ENCODE measurements at places on chromosomes 3 and 15.

DNA sequence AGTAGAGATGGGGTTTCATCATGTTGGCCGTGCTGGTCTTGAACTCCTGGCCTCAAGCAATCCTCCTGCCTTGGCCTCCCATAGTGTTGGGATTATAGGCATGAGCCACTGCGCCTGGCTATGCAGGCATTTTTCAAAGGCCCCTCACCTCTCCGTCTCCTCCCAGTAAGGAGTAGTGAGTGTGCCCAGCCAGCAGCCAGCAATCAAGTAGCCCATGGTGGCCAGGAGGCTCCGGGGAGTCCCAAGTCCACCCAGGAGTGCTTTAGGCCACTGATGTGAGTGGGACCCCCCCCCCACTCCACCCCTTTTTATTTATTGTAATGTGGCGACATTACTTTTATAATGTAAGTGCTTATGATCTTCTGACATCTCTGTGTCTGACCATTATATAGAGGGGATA, 8.1 kb downstream of the ISG20 start:
- DNase-seq = no peak

DNA sequence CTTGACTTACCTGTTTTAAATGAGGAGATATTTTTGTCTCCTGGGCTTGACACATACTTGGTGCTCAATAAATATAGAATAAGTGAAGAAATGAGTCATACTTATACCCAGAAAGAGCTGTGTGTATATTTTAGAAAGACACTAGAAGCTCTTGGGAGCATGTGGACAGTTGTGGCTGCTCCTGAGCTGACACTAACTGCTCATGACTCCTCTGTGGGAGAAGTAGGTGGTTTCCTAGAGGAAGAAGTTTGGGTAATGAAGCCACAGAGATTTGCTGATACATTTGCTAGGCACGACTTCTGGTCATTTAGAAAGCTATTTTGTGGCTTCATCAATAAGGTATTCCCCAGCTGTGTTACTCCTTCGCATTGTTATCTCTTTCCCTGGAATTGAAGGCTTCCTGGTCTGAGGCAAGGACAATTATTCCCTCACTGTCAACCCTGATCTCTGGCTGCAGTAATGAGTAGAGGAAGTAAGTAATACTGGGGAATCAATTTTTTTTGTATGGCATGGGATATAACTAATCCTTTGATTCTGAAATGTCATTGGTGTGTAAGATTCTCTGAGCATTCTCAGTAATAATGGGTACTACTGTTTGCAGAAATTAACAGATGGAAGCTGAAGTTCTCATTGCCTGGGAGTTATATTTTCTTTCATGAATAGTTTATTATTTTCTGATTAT, 79.6 kb upstream of the DCBLD2 start:
- no peak for DNase-seq

DNA sequence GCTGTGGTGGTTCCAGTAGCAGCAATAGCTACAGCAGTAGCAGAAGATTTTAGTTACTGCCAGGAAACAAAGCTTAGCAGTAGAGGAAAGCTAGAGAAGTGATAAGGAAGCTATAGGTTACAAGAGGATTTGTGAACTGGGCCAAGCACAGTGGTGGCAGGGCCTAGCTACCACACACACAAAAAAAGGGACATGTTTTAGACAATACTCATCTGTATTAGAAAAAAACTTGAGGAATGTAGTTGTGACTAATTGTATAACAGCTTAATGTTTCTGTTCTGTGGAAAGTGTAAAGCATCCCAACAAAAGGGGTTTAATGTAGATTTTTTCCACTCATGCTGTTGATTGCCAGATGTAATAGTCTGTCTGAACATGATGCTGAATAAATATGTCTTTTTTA, 29.9 kb upstream of the PFN2 start:
- DNase-seq = no peak

- DNase-seq = peak; percentile 8
Measured at GRCh38 chr15:55588815-55589115, 620 bp upstream of the PYGO1 start.

GRCh38 chr3:132563420-132564069, 33.5 kb upstream of the ACKR4 start:
- no peak for DNase-seq

GRCh38 chr15:38868326-38869114, 303.9 kb upstream of the RASGRP1 start:
- no peak for DNase-seq

DNA sequence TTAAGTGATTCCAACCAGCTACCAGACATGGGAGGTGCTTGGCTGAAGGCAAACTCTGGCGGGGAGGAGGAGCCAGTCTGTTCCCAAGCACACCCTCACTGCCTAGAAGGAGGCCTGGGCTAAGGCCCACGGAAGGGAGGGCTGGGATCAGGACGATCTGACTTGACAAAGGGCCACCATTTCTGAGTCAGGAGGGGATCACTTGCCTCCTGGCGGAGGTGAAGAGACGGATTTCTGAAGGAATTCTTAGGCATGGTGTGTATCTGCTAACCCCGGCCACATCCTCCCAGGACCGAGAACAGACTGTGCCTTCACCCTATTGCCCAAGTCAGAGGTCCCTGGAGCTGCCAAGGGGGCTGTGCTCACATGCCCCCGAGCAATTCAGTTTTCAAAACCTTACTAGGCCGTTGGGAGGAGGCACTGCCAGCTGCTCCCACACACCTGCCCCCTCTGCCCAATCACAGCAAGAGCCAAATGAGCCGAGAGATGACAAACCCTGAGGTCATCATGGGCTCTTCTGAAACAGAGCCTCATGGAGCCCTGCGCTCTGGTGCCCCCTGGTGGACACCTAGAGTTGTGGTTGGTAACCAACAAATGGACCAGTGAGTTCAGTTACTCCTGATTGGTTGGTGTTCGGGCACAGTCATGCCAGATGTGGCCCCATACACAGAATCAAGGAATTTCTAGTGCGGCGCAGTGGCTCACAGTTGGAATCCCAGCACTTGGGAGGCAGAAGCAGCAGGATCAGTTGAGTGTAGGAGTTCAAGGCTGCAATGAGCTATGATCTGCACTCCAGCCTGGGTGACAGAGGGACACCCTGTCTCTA, 6.5 kb upstream of the TNK2 start:
- DNase-seq = peak; percentile 92

DNA sequence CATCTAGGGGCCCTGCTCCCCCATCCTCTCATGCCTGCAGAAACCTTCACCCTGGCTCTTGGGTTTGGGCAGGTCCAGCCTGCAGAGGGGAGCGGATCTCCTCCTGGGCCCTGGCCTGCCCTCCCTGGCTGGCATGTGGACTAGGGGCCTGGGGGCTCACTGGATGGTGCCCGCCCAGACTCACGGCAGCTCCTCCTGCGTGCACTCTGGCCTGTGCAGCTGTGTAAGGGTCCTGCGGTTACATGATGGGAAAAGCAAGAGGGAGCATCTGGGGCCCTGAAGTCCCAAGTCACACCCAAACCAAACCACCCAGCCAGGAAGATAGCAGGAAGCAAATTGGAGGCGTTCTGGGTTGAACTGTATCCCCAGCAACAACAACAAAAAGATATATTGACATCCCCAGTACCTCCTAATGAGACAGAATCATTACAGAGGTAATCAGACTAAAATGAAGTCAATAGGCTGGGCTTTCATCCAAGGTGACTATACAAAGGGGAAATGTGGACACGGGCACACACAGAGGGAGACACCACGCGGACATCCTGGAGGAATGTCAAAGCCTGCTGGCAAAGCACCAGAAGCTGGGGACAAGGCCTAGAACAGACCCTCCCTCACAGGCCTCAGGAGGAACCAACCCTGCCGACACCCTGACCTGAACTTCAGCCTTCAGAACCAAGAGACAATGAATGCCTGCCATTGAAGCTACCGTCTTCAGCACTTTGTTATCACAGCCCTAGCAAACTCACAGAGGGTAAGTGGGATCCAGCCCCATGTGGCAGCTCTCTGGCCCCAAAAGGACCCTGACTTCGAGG, 10.4 kb upstream of the CLK3 start:
- DNase-seq = no peak

GRCh38 chr3:139577909-139578308, 38.4 kb upstream of the RBP1 start:
- DNase-seq = no peak

DNA sequence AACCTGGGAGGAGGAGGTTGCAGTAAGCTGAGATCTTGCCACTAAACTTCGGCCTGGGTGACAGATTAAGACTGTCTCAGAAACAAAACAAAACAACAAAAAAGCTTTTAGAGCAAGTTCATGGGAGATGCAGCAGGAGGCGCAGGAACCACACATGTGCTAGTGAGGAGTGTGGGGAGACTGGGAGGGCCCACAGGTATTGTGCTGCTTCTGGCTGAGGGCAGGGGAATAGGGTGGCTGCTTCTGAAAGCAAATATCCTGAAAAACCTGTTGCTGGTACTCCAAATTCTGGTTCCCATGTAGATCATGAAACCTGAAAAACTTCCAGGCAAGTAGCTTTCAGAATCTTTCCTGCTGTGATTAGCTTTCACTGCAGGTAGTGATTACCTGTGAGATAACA, 22.1 kb downstream of the TYRO3 start:
- DNase-seq = no peak

- DNase-seq = no peak
Measured at GRCh38 chr3:120846073-120846472, 61.9 kb upstream of the STXBP5L start.

- no peak for DNase-seq
Measured at GRCh38 chr15:66952756-66953522, 112.5 kb upstream of the SMAD3 start.

DNA sequence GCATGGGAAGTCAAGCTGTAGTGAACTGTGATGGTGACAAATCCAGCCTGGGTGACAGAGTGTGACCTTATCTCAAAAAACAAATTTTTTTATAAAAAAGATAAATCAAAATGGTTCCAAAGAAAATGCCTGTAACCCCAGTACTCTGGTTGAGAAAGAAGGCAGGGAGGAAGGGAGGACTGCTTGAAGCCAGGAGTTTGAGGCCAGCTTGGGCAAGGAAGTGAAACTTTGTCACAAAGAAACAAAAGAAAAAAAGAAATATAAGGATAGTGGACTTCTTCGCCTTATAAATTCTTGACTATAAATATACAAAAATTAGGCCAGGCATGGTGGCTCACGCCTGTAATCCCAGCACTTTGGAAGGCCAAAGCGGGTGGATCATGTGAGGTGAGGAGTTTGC, 34.1 kb downstream of the SMARCC1 start:
- no peak for DNase-seq

DNA sequence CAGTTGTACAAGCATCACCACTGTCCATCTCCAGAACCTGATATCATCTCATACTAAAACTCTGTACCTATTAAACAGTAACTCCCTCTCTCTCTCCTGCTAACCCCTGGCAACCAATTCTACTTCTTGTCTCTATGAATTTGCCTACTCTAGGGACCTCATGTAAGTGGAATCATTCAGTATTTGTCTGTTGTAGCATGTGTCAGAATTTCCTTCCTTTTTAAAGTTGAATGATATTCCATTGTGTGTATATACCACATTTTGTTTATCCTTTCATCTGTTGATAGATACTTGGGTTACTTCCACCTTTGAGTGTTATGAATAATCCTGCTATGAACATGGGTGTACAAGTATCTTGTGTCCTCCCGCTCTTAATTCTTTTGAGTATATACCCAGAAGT, 16.6 kb downstream of the ZNF592 start:
- no peak for DNase-seq

DNA sequence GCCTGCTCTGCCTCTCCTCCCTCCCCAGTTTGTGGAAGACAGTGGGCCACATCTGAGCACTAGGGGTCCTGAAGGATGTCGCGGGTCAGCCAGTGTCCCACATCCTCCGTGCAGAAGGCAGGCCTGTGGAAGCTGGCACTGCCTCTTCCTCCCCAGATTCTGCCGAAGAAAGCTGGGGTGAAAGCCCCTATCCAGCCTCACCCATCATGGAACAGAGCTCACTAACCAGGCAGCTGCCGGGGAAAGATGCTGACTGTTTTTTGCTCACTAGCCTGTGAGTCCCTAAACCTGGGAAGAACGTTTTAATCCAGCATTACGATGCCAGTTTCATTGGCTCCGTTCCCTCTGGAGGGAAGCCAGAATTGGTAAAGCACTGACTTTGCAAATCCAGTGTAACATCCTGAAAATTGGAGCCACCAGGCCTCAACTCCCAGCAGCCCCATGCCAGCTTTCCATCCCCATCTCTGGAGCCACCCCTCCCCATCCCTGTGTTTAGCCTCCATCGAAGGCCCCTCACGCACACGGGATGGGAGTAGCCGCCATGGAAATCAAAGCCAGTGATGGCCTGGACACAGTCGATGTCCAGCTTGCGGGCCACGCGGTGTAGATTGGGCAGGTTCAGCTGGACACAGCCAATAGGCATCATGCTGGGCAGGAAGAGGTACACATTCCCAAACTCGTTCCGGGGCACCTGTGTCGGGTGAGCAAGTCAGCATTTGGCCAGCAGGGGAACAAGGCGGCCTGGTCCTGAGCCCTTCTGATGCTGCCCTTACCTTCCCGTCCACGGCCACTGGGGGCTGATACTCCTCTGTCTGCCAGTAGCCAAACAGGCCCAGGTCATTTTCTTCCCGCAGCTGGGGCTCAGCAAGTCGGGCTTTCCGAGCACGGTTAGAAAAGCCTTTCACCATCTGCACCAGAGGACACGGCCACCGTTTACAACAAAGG, 23.5 kb downstream of the TMEM43 start:
- no peak for DNase-seq

DNA sequence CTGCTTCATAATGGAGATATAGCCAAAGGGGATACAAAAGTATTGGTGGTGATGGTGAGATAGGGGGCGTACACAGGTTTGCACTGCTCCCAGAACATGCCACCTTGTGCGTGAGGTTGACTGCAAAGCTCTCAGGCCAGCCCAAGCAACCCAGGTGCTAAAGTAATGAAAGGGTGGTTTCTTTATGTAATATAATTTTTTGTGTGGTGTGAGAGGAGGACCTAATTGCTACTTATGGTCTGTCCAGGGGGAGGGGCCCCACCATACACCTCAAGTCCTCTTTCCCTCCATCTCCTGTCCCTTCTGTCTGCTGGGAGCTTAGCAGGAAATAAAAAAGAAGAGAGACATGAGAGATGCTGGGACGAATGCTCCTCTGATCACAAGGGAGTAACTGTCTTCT, 53.8 kb downstream of the STARD5 start:
- no peak for DNase-seq

DNA sequence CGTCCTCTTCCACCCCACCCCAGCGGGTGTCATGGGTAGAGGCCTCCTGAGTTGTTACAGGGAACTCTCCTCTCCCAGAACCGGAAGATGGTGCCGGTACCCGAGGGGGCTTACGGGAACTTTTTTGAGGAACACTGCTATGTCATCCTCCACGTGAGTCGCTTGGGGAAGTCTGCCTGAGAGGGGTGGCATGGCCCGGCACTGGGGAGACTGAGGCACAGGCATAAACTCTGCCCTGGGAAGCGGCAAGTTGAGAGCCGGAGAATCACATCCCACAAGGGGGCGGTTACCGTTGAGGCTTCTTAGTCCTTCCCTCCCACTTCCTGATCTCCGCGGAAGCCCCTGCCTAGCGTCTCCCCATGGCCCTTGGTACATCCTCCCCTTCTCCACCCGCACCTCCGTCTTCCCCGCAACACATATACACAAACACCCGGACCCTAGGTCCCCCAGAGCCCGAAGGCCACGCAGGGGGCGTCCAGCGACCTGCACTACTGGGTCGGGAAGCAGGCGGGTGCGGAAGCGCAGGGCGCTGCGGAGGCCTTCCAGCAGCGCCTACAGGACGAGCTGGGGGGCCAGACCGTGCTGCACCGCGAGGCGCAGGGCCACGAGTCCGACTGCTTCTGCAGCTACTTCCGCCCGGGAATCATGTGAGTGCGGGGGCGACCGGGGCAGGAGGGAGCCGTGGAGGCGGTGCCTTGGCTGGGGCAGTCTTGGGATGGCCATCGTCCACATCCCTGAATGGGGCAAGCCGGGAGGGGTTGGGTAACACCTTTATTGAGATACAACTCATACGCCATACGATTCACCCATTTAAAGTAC, 3.4 kb downstream of the VILL start:
- peak; percentile 81 for DNase-seq

GRCh38 chr15:69302929-69303328, 4.2 kb downstream of the PAQR5 start:
- DNase-seq = no peak
